Stimulated activated CD4-positive, alpha-beta T cell treated with anti-CD3 and anti-CD28 coated beads, Interleukin-1b, Interleukin-23, amount 100 ng/mL, for 24 hours (primary cell): ENCODE measurements at places on chromosomes 6 and 20.

DNA sequence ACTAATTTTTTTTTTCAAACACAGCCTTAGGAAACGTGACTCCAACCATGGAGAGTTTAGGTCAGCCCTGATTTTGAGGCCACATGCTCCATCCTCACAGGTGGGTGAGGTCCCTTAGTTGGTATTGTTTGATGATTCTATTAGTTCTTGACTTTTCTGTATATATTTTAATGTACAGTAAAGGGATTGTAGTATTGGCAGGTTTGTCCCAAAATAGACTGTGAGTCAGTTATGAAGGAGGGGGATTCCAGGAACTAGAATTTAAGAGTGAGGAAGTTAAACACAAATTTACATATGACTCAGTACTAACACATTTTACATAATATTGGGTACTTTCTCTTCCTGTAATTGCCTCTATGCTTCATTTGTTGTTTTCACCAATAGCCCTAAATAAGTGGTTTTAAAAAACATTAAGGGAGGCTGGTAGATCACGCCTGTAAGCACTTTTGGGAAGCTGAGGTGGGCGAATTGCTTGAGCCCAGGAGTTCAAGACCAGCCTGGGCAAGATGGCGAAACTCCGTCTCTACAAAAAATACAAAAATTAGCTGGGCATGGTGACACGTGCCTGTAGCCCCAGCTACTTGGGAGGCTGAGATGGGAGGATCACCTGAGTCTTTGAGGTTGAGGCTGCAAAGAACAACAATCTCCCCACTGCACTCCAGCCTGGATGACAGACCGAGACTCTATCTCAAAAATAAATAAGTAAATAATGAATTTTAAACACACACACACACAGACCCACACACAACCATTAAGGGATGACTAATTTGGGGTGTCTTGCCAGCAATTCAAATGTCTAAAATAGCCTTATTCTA, 81.8 kb downstream of the SGK1 start:
- DNase-seq, result no peak

DNA sequence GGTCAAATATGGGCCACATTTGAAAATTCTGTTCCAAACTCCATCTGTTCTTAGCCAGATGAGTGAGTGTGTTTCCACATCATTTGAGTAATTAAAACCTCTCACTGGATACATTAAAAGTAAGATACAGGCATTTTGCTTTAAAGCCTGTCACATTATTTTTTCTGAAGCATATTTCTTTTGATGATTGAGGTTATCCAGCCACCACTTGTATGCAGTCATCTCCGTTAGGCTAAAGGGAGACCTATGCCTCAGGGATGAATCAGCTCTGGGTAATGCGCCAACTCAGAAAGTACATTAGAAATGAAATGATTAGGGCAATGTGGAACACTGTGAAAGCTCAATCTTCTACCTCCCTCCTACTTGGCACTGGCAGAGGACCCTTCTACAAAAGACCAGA, 90.7 kb downstream of the SNAP25 start:
- DNase-seq, result no peak

DNA sequence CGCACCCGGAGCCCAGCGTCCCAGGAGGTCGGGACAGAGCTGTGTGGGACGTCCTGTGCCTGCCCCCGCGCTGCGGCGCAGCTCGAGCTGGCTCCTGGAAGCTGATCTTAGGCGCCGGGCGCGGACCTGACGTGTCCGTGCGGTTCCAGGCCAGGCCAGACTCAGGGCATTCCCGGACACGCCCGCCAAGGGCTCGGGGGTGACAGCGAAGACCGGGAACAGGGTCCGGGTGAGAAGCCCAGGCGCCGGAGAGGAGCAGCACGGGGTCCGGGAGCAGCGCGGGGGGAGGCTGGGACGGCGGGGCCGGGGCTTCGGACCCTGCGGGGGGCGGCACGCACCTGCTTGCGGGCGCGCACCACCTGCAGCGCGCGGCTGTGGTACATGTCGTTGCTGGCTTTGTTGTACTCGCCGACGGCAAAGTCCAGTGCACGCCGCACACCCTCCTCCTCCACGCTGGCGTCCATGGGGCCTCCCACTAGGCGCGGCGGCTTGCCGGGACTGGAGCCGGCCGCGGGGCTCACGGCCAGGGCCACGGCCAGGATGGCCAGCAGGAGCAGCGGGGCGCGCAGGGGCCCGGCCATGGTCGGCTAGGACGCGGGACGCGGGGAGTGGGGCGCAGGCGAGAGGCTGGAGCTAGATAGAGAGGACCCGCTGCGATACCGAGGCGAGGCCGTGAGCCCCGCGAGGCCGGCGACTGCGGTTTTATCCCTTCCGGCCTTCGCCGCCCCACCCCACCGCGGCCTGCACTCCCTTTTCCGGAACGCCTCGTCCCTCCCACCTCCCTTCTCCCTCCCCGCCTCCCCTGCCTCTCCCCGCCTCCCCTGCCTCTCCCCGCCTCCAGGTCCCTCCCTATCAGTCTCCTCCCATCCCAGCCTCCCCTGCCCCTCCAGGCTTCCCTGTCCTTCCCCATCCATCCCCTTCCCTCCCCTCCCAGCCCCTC, at the start of gene CST3:
TSS of gene CST3 (minus strand) at position 674 of the 940 bp plus-strand sequence. CDS start at position 581, 93 bp downstream.
- DNase-seq, result no peak

DNA sequence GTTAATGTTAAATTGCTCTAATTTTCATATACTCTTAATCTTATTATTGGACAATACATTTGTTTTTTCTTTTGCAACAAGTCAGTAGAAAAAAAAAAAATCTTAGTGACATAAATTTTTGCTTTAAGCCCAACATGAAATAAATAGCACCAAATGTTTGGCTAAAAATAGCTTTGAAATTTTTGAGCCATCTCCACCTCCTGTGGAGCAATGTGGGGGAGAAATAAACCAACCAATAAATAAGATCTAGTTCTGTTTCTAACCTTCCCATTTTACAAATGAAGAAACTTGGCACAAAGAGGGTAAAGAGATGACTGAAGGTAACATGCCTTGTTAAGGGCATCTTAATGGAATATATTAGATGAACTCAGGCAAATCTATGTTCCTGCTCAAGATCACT, 91.4 kb downstream of the PRKN start:
- DNase-seq, result no peak

DNA sequence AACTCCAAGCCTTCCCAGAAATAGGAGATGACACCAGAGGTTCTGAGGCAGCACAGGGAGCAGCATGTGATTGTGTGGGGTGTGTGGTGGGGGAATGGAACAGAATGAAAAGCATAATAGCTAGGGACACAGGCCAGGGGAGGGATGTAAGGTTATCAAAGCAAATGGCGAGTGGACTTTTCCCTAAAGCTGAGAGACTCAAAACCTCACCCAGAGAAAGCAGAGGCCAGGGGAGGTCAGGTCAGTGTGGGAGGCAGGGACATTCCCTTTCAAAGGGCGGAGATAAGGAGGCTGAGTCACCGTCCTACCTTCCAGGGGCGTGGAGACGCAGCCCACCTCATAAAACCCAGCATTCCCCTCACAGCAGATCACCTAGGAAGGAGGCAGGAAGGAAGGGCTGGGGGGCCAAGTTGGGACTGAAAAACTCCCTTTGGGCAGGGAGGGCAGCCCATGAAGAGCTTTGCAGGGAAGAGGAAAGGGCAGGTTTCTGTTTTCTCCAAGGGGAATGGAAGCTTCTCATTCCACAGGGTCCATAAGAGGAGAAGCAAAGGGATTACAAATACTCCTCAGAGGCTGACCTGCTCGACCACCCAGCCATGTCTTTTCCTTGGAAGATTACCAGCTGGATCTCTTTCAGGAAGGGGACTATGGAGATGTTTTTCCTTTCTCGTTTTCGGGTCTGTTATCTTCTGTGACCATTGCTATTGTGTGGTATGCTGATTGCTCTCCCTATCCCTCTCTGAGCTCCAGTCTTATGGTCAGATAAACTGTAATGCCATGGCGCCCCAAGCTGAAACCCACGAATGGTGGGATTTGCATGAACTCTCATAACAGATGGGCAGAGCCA, 9.6 kb upstream of the LY6G5C start:
- DNase-seq, result no peak

GRCh38 chr6:100161782-100162365, 167.9 kb upstream of the MCHR2 start:
- no peak for DNase-seq

- no peak for DNase-seq
These were observed 18.8 kb downstream of the SAMHD1 start for GRCh38 chr20:36932476-36933426.

DNA sequence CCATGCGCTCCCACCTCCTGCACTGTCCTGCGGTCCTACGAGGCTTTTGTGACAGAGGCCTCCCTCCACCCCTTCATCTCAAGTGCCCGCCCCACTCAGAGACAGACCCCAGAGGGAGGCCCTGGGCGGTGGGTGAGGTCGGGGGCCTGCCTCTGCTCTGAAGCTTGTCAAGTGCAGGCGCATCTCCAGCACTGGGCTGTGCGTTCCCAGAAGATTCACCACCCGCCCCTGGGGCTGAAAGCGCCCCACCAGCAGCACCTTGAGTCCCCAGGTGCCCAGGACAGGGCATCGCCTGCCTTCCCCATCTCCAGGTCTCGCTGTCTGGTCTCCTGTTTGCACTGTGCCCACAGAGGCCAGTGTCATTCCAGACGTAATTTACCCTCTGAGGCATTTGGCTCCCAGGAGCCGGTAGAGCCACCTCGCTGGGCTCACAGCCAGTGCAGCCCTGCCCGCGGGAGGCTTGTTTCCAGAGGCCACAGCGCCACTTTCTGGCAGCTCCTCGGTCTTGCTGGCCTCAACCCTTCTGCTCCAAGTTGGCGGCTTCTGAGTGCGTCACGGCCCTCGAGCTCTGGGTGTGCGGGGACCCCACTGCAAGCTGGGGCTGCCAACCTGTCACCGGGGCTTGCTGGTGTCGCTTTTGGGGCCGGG, 191.1 kb downstream of the TAF4 start:
- no peak for DNase-seq

GRCh38 chr20:62056377-62056776, 9.3 kb downstream of the TAF4 start:
- no peak for DNase-seq

- DNase-seq, result no peak
These were observed 92.8 kb upstream of the RNF217 start for GRCh38 chr6:124869416-124869815.

- DNase-seq, result no peak
These were observed 4.2 kb upstream of the CTSZ start for GRCh38 chr20:59010995-59011873.

DNA sequence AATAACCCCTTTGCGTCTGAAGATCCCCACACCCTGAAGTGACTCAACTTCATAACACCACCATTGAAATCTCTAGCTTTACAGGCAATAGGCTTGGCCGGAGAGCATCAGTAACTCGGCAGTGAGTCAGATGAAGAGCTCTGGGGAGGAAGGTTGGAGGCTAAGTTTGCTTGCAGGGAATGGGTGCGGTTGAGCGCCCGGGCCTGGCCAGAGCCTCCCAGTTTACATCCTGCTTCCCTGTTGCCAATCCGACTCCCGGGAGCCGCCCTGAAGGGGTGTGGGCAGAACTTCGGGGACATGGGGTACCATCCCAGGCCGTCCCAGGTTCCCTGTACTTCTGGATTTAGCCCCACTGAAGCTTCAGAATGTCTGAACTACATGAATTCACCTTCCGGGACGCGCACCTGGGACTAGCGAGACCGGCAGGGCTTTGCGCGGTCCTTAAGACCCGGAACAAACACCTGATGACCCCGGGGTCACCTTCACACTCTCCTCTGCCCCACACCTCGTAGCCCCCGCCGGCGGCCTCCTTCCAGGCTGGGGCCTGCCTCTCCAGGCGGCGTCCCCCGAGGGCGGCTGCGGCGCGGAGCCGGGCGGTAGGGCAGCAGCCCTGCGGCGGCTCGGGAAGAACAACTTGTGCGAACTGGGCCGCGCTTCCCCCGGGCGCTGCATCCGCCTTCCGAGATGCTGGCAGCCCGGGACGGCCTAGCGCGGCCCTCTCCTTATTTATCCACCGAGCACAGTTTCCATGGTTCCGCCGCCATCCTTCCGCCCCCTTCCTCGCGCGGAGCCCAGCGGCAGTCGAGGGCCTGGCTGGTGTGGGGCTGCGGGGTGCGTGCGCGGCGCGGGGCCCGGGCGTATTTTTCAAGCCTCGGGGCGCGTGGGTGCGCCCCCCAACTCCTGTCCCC, 56.6 kb upstream of the RREB1 start:
- no peak for DNase-seq

DNA sequence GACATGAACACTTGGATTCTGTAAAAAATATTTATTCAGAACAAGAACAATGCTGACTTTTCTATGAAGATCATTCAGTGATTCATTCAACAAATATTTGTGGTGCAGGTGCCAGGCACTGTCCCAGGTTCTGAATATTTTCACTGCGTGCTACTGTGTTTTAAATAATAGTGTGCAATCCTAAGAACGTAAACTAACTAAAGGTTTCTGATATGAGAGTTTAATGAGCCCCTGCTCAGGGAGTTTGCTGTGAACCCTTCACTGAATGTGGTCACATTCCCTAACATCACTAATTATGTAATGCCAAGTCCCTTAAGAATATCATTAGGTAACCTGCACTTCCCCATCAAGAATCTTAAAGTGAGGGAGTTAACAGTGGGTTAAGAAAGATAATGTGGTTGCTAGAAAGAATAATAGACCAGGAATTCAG, 1.7 kb upstream of the TMEM170B start:
- DNase-seq, result no peak

- DNase-seq, result no peak
These were observed 629.6 kb upstream of the EPHA7 start for GRCh38 chr6:94049001-94049400.

DNA sequence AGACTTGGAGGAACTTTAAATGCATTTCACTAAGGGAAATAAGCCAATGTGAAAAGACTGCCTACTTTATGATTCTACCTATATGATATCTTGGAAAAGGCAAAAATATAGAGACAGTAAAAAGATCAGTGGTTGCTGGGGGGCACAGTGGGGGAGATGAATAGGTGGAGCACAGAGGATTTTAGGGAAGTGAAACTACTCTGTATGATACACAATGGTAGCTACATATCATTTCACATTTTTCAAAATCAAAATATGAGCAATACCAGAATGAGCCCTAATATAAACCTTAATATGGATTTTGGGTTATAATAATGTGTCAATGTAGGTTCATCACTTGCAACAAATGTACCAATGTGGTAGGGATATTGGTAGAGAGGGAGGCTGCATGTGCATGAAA, 161.4 kb upstream of the HTR1E start:
- no peak for DNase-seq

DNA sequence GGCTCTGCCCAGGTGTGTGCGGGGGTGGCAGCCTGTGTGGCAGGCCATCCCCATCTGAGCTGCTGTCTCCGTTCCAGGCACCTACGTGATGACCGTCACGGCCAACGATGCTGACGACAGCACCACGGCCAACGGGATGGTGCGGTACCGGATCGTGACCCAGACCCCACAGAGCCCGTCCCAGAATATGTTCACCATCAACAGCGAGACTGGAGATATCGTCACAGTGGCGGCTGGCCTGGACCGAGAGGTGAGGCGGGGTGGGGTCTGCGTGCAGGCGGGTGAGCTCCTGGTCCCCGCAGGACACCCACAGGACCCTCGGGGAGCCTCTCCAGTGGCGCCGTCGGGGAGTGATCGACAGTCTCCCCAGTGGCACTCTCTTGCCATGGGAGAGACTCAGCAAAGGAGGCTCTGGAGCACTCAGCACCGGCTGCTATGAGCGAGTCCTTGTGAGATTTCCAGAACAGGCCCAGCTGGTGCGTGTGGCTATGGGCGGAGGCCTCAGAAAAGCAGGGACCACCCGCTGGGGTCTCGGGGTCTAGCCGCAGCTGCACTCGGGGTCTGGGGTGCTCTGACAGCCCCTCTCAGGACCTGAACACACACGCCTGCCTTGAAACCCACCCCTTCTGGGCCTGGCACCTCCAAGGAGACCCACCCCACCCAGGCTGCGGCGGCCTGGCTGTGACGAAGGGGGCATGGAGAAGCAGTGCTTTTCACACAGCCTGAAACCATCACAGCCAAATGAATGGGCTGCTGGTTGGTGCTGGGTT, 191.8 kb downstream of the TAF4 start:
- no peak for DNase-seq
